ENCODE measurements at places on chromosomes 1 and 21. TPM values are rescaled to one million over a fixed set of nuclear protein-coding genes. Genes with fewer than 3 reads are reported as not detected.

- peak; percentile 59 for DNase-seq
Observed at GRCh38 chr1:206507284-206508129, at the start of gene RASSF5. Gene RASSF5 (plus strand): TSS chr1:206507531. CDS start chr1:206507603, 72 bp downstream.

DNA sequence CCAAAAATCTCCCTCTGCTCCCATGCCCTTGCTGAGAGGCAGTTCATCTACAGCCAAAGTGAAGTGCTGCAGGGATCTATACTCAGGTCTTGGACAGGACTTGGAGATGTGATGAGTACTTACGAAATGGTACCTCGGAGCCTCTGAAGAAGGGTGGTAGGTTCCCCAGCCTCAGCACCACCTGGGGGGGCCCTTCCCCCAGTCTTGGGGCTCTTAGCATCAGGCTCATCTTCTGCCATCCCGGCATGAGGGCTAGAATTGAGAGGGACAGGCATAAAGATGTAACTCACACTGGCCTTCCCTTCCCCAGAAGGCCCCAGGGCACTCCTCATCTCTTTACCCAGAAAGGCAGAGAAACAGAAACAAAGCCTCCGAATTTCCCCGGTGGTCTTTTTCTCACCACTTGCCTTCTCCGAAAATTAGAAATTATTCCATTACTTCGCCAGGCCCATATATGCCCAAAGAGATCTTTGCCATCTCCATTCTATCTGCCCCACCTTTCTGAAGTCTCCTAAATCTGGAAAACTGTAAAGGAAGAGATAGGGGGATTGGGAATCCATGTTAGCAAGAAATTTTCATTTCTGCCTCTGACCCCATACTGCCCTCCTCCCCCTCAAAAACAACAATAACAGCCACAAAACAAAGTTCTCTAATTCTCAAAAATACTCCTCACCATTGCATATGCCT is 827 bp downstream of the RFX5 start:
- peak; percentile 20 for DNase-seq

Gene LMOD1
- total RNA-seq = 11.4 TPM

Gene AZIN2
- 6.2 TPM for total RNA-seq

DNA sequence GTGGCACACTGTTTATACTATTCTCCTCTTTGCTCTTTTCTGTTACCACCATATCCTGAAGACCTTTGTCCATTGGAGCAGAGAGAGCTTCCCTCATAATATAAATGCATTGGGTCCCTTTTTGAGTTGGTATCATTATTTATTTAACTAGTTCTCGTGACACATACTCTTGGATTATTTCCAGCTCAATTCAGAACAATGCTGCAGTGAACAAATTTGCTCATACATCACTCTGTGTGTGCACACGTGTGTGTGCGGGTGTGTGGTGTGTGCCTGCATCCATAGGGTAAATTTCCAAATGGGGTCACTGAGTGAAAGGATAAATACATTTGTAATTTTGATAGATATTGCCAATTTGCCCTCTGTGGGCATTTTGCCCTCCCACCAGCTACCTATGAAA is 5.8 kb downstream of the PLA2G2A start:
- no peak for DNase-seq

DNA sequence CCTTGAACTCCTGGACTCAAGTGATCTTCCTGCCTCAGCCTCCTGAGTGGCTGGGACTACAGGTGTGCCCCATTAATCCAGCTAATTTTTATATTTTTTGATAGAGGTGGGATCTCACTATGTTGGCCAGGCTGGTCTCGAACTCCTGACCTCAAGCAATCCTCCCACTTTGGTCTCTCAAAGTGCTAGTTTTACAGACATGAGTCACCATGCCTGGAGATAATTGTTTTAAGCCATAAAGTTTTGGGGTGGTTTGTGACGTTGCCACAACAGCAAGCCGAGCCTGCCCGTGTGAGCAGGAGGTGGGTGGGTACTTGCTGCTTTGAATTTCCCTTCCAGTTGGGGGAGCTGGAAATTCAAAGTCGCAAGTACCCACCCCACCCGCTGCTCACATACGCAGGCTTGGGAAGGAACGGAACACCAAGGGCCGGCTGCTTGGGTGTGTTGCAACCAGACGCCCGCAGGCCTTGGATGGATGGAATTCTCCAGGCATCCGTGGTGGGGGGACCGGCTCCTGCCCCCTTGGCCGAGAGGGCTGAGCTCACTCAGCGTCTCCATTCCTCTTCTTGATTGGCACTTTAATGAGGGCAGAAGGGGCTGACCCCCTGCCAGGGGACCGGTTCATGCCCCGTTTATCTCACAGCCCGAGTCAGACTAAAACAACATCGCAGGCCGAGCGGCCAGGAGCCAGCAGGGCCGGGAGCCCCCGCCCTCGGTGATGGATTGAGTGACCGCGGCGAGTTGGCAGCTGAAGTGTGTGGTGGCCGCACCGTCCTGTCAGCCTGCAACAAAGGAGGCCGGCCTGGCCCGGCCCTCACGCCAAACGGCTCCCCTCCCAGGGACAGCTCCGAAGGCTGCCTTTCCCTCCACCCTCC is 78.1 kb downstream of the DHRS3 start:
- DNase-seq = peak; percentile 96

Gene ATP13A2
- total RNA-seq = 20.2 TPM

- DNase-seq = no peak
Observed at GRCh38 chr1:41093826-41094225, 72.3 kb upstream of the SLFNL1 start.

- DNase-seq = peak; percentile 59
Observed at GRCh38 chr1:15939181-15940109, 36.5 kb downstream of the ZBTB17 start.

GRCh38 chr21:32426592-32427051 is 14.1 kb downstream of the EVA1C start:
- no peak for DNase-seq

Gene CRP
- 0.71 TPM for total RNA-seq

Gene ADAMTS4
- total RNA-seq = 18.8 TPM

DNA sequence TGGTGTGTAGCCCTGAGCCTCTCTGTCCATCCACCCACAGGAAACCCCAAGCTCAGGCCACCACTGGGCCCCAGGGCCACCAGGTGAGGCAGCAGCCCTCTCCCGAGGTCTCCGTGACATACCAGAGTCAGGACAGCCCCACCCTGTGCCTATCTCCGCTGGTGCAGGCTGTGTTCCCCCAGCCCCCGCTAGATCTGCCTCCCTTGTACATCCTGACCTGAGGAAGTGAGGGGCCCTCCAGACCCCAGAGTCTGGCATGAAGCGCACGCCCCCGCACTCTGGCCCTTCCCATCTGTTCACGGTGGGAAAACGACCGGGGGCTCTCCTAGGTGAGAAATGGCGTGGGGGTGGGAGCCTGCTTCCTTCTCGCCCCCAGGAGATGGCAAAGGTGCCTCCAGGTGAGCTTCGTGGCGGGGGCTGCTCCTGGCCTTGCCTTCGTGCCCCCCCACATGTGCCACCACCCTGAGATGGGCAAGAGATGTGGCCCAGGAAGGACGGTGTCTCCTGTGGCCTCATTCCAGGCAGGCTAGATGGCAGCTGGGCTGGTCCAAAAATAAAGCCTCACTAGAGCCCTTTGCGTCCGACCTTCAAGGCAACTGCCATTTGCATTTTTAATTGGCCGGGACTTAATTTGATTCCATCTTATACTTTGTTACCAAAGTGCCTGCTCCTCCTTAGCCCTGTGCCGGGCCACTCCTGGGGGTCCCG is 3.1 kb downstream of the GABRD start:
- DNase-seq = no peak

Gene VCAM1
- total RNA-seq = 8.0 TPM

- DNase-seq = peak; percentile 49
Observed at GRCh38 chr21:18499761-18500376, 96.3 kb upstream of the TMPRSS15 start.

Gene CA6
- not detected for total RNA-seq

DNA sequence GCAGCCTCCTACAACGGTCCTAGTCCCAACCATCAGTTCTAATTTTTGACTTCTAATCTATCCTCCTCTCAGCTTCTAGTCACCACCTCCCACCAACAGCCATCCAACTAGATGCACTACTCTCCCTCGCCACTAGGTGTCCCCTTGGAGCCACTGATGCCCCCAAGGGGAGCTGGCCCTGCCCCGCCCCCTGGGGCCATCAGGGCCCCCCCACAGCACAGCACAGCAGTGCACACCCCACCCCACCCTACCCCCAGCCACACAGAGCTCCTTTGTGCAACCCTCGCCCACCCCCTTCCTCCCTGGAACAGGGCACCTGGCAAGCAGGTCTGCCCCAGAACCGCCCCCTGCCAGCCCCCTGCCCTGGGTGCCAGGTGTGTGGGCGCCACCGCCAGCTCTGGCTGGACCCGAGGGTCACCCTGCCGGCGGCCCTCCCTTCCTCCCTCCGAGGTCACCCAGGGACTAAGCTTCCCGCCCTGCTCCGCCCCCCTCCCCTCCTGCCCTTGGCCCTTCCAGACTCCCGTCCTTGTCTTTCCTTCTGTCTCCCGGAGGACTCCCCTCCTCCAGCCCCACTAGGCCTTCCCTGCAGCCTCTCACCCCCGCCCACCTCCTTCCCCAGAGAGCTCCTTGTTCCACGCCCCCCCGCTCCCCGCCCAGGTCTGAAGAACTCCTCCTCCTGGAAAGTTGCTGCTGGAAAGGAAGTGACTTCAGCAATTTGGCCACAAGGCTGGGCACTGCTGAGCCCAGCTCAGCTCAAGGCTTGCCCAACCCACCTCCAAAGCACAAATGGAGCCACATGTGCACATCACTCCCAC is 47.0 kb downstream of the AHDC1 start:
- peak; percentile 95 for DNase-seq

DNA sequence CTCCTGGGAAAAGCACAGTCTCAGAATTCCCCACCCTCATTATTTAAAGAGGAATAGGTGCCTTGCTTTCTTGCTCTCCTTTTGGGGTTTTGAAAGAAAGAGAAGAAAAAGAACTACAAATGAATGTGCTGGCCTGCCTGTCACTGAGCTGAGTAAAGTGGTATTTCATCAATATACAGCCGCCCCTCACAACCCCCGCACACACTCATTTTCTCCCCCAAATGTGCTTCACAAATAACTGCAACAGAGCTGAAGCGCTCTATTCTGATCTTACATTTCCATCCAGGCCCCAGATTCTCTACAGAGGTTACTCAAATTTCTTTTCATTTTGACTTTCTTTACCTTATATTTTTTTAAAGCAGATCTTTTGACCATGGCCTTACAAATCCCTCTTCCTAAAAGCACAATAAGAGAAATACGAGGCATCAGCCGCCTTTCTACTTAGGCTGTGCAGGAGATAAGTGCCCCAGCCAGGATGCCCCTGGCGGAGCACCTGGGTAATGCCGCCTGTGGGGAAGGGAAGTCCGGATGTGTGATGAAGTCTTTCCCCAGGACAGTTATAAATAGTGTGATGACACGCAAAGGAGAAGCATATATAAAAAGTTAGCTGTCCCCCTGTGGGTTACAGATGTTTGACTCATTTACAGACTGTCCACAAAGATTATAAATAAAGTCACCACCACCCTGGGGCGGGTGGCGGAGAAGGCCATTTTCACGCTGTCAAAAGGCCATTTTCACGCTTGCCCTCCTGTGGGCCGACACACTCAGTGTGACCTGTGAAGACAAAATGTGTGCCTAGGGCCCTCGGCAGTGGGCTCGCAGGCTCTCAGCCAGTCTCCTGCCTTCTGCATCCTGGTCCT is 6.5 kb downstream of the KCNN3 start:
- peak; percentile 50 for DNase-seq

DNA sequence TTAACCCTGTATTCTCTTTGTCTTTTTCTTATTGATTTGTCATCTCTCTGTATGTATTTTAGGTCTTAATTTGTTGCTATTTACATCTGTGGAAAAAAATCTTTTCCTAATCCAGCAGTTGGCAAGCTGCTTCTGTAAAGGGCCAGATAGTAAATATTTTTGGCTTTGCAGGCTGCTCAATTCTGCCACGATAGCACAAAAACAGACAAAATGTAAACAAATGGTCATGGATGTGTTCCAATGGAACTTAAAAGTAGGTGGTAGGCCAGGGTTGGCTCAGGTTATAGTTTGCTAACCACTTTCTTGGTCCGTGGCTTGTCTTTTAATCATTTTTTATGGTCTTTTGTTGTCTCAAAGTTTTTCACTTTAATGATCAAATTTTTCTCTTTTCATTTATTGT is 371.8 kb downstream of the HHAT start:
- DNase-seq = peak; percentile 85

GRCh38 chr1:41626616-41627375 is 142.3 kb upstream of the EDN2 start:
- DNase-seq = no peak

Gene VANGL1
- total RNA-seq = 10.9 TPM

Gene CELA3A
- total RNA-seq = 11.7 TPM

Gene ATP6V0B
- total RNA-seq = 71.2 TPM

GRCh38 chr1:67977756-67978155 is 72.7 kb downstream of the DIRAS3 start:
- no peak for DNase-seq

GRCh38 chr1:168598125-168598524 is 21.7 kb downstream of the XCL1 start:
- DNase-seq = no peak

DNA sequence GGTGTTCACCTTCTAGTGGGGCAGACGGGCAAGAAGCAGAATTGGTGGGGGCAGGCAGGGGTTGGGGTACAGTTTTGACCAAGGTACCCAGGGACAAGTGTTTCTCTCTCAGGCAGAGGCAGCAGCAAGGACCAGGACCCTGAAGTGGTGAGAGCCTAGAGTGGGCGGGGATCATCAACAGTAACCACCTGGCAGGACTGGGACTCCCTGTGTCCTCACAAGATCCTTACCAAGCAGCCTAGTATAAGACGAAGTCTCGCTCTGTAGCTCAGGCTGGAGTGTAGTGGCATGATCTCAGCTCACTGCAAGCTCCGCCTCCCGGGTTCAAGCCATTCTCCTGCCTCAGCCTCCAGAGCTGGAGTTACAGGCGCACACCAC is 3.2 kb upstream of the NADK start:
- no peak for DNase-seq

Gene TDRD5
- total RNA-seq = 0.18 TPM

Gene HNRNPCL2
- not detected for total RNA-seq

Gene TYW3
- total RNA-seq = 17.9 TPM

- DNase-seq = no peak
Observed at GRCh38 chr1:4395158-4395557, 259.3 kb upstream of the AJAP1 start.

GRCh38 chr1:174965362-174966007 is 34.3 kb upstream of the CACYBP start:
- peak; percentile 37 for DNase-seq

GRCh38 chr1:8169364-8170058 is 143.4 kb upstream of the ERRFI1 start:
- DNase-seq = peak; percentile 84

Gene NDUFS2
- total RNA-seq = 81.0 TPM

DNA sequence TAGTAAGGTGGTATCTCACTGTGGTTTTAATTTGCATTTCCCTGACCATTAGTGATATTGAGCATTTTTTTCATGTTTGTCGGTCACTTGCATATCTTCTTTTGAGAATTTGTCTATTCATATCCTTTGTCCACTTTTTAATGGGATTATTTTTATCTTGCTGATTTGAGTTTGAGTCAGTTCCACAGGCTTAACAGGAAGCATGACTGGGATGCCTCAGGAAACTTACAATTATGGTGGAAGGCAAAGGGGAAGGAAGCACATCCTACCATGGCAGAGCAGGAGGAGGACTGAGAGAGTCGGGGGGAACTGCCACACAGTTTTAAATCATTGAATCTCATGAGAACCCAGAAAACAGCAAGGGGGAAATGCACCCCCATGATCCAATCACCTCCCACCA is 51.1 kb downstream of the ODF2L start:
- DNase-seq = no peak

Gene ANXA9
- 0.68 TPM for total RNA-seq

Gene SPRR2B
- total RNA-seq = not detected

- DNase-seq = no peak
Observed at GRCh38 chr1:216184126-216184680, 239.0 kb downstream of the USH2A start.
